ENCODE measurements at places on chromosomes 4 and X.

DNA sequence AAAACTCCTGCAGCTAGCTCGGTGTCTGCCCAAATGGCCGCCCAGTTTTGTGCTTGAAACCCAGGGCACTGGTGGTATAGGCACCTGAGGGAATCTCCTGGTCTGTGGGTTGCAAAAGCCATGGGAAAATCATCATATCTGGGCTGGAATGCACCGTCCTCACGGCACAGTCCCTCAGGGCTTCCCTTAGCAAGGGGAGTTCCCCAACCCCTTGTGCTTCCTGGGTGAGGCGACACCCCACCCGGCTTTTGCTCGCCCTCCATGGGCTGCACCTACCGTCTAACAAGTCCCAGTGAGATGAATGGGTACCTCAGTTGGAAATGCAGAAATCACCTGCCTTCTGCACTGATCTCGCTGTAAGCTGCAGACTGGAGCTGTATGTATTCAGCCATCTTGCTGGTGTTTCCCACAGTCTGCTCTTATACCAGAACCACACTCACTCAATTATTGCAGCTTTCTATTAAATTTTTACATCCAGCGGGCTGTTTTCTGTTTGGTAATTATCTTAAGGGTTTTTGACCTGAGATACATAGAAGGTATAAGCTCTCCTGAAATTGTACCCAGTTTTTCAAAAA, 36.7 kb upstream of the NPNT start:
- DNase-seq: no peak

- no peak for DNase-seq
Measured at GRCh38 chrX:117711782-117712181, 404.8 kb downstream of the KLHL13 start.

DNA sequence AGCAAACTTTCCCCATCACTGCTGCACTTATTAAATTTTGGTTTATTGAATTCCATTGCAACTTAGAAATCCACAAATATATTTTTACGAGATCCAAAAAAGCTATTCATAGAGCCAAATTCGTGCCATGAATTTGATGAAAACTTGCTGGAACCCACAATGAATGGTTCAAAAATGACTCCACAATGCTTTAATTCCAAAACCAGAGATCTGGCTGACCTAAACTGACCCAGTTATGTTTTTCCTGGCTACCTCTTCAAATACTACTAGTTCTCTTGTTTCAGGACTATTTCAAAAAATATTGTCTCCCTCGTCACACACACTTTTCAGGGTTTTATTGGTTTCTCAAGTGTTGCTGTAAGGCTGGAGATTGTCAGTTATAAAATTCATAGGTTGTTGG, 474.8 kb downstream of the PDGFC start:
- DNase-seq: no peak

GRCh38 chr4:104593019-104593418, 98.3 kb upstream of the CXXC4 start:
- peak; percentile 21 for DNase-seq

GRCh38 chrX:42673301-42673810, 104.6 kb downstream of the PPP1R2C start:
- no peak for DNase-seq

GRCh38 chr4:38671592-38671940, 7.6 kb downstream of the KLF3 start:
- DNase-seq: no peak

DNA sequence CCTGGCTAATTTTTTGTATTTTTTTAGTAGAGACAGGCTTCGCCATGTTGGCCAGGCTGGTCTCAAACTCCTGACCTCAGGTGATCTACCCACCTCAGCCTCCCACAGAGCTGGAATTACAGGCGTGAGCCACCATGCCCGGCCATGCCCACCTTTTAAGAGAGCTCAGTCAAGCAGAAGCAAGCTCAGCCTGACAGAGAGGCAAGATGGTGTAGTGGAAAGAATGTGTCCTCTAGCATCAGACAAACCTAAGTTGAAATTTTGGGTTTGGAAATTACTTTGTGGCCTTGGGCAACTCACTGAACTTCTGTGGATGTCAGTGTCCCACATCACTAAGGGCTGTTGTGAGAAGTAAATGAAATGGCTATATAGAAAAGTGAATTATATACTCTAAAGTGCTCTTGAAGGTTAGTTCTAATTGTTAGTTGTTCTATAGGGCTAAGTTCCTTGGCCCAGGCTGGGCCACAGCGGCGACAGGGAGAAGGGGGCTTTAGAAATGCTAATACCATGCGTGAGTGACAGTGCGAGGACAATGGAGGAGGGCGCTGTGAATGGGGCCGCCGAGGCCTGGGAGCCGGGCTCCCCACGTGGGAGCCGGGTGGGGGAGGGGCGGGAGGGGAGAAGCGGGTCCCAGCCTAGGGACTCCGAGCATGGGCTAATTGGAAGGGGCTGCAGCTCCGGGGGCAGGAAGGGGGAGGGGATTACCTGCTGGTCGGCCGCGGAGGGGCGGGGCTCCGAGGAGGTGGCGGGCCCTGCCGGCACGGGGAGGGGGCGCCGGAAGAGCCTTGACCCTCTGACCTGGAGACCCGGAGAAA, 15.6 kb downstream of the PJA1 start:
- DNase-seq: no peak

DNA sequence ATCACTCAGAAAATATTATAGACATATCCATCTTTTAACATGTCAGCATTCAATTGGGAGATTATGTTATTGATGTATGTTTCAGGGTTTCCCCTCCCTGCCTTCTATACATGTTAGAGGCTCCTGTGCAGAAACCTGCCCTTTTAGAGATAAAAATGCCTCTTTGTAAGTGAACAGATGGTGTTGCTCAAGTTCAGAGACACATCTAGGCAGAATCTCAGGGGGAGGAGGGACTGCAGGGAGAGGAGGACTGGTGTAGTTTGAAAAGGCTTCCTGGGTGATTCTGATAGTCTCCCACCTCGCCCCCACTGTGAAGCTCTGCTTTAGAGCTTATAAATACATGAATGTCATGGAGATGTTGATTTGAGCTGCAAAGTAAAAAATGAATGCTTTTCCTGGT, 12.0 kb upstream of the UNC5C start:
- no peak for DNase-seq

DNA sequence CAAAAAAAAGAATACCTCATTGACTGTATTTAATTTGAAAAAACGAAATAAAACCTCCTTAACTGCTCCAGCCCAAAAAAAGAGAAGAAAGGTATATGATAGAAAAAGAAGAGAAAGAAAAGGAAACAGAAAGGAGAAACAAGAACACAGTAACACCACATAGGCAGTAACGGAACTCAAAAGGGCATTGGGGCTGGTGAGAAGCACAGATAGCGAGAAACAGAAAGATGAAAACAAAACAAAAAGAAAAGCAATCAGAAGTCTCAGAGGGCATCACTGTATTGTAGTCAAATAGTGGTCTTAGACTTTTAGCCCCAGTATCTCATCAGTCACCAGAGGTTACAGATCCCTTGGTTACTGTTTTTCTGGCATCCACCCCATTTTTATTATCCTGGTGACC, 88.6 kb downstream of the NFKB1 start:
- DNase-seq: no peak

- DNase-seq: no peak
Measured at GRCh38 chr4:177478496-177478895, 36.3 kb upstream of the AGA start.

DNA sequence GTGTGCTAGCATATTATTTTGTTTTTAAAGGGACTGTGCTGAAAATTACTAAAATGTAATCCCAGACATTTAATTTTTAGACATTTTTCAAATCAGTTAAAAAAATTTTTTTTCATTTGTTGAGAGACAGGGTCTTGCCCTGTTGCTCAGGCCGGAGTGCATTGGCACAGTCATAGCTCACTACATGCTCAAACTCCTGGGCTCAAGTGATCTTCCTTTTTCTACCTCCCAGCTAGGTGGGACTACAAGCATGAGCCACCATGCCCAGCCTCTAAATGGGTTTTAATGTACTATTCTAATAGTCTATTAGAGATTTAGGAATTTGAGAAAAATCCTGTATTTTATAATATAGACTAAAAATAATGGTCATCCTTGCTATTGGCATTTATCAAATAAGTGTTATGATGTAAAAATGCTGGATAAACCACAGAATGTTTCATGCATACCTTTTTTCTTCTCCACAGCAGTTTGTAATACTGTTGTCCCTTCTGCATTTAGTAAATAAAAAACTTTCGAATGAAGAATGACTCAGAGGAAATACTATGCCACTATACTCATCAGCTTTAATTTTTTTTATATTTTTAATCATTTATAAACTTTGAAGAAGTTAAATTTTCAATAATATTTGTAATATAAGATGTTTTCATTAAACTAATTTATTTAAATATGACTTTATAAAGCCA, 29.9 kb downstream of the CPEB2 start:
- DNase-seq: no peak

- no peak for DNase-seq
Measured at GRCh38 chr4:149264093-149264733, 551.4 kb downstream of the IQCM start.

DNA sequence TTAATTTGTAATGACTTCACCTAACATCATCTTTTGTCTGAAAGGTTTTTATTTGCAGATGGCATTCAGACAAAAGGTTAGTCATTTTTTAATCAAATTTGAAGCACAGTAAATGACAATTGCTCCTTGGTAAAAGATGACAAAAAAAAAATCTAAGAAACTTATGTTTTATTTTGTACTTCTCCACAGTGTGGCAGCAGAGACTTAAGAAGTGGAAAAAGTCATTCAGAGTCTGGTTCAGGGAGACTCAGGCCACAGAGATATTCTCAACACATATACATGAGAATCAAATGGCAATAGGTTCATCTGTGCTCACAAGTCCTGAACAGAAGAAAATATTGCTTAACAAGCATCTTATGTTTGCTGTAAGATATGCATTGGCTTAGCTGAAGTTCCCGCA, 436.2 kb downstream of the KCNIP4 start:
- DNase-seq: peak; percentile 24

DNA sequence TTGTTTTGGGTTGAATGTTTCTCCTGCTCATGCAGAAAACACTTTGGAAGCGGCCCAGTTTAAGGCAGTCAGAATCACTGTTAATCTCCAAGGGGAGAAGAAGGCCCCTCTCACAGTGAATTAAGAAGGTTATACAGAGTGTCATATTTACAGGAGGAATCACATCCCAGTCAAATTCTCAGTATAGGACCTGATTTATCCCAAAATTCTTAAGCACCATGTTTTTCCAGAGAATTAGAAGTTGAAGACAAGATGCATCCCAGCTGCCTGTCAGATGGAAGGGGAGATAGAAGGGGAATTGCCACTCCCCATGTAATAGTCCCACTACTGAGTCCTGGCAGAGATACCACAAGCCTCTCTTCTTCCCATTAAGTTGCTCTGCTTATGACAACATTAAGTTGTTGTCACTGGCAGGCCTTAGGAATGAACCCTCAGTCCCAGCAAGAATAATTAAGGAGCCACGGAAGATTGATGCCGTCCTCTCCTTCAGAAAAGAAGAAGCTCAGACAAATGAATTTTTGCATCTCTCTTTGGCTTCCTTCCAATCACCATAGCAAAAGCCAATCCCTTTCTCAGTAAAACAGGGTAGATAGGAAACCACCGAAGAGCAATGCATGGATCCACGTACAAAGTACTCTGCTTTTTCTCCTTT, 138.4 kb downstream of the LDB2 start:
- DNase-seq: peak; percentile 64

DNA sequence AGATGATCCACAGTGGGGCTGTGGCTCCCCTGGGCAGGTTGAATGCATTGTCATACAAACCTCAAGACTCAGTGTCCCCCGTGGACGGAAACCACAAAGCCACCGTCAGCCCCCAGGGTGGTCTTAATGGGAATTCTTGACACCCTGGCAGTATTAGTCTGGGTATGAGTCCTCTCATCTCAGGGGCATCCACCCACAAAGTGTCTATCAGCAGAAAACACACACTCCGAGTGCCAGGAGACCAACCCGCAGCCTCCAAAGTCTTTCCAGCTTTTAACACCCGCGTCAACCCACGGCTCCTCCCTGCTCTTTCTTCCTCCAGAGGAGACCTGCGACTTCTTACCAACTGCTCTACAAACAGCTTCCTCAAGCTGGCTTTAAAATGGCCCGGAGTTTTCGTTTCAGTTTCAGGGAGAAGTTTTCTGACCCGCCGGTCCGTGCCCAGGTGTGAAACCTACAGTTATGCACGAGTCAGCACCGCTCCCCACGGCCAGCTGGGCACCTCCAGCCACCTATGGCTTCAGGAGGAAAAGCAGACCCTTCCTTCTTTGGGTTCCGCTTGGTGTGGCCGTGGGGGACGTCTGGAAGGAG, 14.4 kb upstream of the ASMTL start:
- no peak for DNase-seq

DNA sequence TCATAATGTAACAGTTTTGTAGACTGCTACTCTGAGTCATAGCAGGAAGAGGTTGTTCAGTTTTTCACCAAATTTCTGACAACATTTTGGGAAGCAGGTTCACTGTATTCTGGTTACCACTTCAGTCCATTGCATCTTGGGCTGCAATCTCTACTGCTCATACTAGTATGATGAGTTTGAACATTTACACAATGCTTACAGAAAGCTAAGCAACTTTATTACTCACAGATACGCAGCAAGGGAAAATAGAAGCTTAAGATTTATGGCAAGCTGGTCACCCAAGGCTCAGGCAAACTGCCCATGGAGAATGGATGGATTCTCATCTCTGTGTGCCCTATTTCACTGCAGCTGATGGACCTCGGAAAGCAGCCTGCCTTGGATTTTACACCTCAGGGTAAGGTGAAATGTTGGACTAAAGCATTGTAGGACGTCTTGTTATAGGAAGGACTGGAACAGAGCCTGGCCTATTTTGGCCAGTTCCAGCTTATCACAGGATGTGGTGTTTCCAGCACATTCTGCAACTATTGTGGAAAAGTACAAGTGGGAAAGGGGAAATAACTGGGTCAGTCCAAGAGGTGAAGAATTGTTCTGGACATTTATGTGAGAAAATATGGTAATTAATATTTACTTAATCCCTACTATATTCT, 887.1 kb upstream of the AGA start:
- no peak for DNase-seq

DNA sequence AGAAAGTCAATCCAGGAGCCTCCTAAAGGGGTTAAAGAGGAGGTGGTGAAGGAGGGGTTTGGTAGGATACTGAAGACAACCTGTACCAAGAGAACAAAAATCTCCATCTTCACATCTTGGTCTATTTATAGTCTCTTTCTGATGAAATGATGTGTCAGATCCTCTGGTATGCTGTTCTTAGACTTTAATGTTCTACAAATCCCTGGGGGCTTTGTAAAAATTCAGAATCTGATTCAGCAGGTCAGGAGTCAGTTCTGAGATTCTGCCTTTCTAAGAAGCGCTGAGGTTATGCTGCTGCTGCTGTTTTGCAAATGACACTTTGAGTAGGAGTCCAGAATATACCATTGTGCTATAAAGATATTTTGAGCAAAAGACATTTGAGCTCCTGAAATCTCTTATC, 172.9 kb upstream of the GLRA2 start:
- DNase-seq: no peak

DNA sequence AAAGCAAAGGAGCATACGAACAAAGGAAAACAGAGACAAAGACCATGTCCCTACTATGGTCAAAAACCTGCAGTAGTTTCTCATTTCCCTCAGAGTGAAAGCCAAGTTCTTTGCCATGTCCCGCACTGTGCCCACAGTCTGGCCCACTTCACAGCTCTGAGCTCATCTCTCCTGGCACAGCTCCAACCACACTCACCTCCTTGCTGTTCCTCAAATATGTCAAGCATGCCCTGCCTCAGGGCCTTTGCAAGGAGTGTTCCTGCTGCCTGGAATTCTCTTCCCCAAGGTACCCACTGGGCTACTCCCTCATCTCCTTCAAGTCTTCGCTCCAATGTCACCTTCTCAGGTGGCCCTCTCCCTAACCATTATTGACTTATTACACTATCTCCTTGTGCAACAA, 72.1 kb downstream of the COX18 start:
- DNase-seq: no peak

Data from left renal pelvis (tissue), 4 donors.